ENCODE measurements at places on chromosomes 2 and 18. TPM values are rescaled to one million over a fixed set of nuclear protein-coding genes. Genes with fewer than 3 reads are reported as not detected.

Gene CTNNA2
- total RNA-seq, result not detected

Gene CDH19
- total RNA-seq, result not detected

Gene NAT8
- not detected for total RNA-seq

Gene VAMP5
- not detected for total RNA-seq

Gene SYT4
- total RNA-seq, result not detected

DNA sequence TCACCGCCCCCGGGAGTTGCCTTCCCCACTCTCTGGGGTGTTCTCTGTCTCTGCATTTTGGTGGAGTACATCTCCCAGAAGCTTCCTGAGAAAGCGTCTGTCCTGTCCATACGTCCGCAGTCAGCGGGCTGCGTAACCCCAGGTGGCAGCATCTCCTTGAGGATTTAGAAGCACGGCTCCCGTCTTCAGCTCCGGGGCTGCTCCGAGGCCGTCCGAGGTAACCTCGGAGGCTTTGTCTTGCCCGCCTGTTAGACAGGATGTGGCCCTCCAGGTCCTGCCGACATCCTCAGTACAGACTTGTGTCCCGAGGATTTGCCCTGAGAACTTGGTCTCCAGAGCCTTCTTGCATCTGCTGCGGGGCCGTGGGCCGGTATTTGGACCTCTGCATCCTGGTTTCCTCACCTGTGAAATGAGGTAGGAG, 58.4 kb downstream of the CTDP1 start:
- no peak for DNase-seq

DNA sequence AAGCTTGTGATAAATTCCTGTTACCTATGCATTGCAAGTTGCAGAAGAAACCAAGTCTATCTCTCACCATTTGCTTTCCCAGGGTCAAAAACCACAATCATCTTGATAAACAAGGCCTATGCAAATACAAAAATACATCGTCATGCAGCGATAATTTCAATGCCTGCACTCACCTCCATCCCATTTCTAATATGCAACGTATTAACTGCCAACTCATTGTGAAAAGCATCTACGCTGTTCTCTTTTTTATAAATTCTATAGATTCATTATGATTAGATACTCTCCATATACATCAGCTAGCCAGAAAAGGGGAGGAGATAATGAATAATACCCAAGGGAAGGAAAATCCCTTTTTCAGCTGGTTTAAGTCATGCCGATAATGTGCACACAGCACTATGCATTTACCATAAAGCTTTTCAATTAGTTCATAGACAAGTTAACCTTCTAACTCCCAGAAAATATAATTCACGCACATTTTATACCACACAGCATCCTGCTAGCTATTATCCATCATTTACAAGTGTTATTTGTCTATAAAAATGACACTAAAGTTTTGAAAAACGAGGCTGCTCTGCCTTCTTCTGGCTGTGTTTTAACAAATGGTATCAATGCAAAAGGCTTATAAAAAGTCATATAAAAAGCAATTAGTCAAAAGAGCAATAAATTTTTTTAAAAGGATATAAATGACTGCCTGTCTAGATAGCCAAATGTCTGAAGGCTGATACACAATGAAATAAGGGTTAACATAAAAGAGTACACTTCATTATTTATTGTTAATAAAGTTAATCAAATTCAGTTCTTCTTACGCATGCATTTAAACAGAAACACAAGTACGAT, 77.6 kb downstream of the AFF3 start:
- no peak for DNase-seq

- DNase-seq, result no peak
Observed at GRCh38 chr2:69789175-69789721, 40.2 kb upstream of the GMCL1 start.

- DNase-seq, result peak; percentile 61
Observed at GRCh38 chr2:233210843-233211547, 40.5 kb upstream of the ATG16L1 start.

DNA sequence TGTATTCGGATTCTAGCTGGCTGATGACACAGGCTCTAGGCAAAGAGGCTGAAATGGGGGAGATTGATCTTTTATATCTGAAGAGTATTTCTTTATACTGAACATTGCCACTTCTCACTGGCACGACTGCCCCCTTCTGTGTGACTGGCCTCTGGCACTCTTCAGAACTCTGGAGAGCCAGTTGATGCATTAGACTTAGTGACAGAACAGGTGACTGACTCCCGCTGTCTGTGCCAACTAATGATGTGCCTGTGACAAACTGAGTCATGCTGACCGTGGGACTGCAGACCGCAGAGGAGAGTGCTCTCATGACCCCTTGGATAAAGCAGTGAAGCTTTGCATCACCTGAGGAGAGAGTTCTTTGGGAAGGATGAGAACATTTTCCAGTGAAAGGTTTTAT, 14.4 kb downstream of the MGAT5 start:
- peak; percentile 93 for DNase-seq

- no peak for DNase-seq
Observed at GRCh38 chr2:172623249-172623965, 67.5 kb downstream of the PDK1 start.

- DNase-seq, result no peak
Observed at GRCh38 chr2:10260130-10260529, 42.6 kb upstream of the HPCAL1 start.

DNA sequence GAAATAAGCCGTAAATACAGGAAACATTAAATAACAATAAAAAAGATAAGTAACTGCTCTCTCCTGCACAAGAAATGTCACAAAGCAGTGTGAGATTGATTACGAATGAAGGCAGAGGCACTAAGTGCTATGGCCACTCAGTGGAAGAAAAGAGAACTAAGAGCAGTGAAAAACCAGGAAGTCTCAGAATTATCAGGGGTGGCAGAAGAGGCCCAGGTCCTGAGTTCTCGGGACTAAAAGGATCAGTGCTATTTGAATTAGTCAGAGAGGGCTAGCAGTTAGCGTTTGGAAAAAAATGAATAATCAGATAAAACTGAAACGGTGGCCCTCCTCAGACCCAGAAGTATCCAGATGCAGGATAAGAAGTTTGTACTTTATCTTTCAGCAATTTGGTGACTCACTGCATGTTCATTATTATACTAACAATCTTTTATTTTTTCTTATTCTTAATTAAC, 367.1 kb downstream of the ZEB2 start:
- no peak for DNase-seq

- no peak for DNase-seq
Observed at GRCh38 chr2:149538138-149538833, 49.3 kb downstream of the MMADHC start.

GRCh38 chr2:197828464-197829135, 24.2 kb downstream of the PLCL1 start:
- no peak for DNase-seq

DNA sequence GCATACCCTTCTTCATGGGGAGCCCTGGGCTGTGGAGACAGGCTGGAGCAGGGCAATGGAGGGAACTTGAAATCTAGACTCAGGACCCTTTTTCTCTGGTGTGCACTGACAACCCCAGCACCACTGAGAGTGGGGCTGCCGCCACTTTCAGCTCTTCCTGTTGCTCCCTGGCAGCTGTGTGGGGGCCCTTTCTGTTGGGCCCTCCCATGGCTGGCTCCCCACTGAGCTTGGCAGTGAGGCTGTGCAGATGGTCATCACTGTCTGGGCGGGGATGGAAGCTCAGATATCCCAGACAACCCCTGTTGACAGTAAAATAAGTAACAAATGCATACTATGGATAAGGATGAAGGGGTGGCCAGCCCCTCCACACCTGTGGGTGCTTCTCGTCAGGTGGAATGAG, 6.7 kb downstream of the MYO7B start:
- no peak for DNase-seq

GRCh38 chr2:55839182-55839819, 84.3 kb downstream of the EFEMP1 start:
- no peak for DNase-seq

DNA sequence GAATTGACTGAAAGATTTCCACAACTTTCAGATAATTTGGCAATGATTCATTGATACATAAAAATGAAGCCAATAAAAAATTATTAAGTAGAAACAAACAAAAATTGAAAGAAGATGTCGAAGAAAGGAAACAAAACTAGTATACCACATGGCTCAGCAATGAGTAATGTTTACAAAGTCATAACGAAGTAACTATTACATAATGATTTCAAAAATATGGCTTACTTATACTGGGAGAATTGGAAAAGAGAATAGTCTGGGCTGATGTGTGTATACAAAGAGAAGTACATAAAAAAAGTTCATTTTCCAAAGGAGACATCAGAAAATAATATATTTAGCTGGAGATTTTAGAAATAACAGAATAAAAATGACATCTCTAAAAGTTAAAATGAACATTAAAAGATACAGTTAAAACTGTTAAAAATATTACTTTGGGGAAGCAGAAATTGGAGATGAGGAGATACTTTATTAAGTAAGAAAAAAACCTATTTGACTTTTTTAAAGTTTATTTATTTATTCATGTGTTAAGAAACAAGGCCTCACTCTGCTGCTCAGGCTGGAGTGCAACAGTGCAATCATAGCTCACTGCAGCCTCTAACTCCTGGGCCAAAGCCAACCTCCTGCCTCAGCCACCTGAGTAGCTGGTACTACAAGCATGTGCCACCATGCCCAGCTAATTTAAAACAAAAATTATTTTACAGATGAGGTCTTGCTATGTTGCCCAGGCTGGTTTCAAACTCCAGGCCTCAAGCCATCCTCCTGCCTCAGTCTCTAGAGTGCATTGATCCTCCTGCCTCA, 409.7 kb upstream of the PIK3C3 start:
- no peak for DNase-seq

GRCh38 chr2:239584986-239585385, 184.2 kb upstream of the HDAC4 start:
- DNase-seq, result no peak

Measured in Caki2 (cell line).